Astrocyte of the hippocampus (primary cell): ENCODE measurements at places on chromosomes 12 and 14.

DNA sequence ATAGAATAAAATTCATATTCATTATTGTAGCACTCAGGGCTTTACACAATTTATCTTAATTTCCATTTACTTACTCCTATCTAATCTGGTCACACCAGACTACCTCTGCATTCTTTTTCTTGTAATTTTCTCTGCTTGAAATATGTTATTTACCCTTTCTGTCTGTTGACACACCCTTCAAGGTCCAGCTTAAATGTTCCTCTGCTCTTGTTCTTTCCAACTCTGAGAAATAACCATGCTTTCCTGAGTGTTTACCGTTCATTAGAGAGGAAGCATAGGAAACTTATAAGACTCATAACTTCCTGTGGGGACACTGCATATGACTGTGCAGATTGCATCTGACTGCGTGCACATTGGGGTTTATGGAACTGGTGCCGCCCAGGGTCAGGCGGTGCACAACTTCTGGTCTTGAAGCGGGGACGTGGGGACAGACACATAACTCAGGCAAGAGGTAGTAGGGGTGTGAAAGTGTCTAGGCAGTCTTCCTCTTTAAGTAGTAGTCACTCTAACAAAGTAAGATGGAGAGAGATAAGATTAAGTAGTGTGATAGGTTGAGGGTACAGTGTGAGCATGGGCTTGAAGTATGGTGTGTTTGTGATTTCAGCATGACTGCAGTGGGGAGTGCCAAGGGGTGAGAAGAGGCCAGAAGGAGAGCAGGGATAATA is 42.6 kb upstream of the FOXJ2 start:
- no peak for DNase-seq

DNA sequence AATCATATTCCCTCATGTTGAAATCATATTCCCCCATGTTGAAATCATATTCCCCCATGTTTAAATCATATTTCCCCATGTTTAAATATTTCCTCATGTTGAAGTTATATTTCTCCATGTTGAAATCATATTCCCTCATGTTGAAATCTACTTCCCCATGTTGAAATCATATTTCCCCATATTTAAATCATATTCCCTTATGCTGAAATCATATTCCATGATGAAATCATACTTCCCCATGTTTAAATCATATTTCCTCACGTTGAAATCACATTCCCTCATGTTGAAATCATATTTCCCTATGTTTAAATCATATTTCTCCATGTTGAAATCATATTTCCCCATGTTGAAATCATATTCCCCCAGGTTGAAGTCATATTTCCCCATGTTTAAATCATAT is 34.6 kb upstream of the ADGRD1 start:
- no peak for DNase-seq

GRCh38 chr14:74739293-74740030 is 23.7 kb upstream of the YLPM1 start:
- DNase-seq, result peak; percentile 6

- peak; percentile 32 for DNase-seq
These were observed 194.1 kb downstream of the MON2 start for GRCh38 chr12:62660756-62661155.

GRCh38 chr12:106108185-106108835 is 30.4 kb downstream of the NUAK1 start:
- DNase-seq, result peak; percentile 90

GRCh38 chr12:66963901-66964300 is 285.0 kb upstream of the GRIP1 start:
- peak; percentile 75 for DNase-seq
